Tongue (tissue), 3 donors: ENCODE measurements at places on chromosomes 1 and 21. TPM values are rescaled to one million over a fixed set of nuclear protein-coding genes. Genes with fewer than 3 reads are reported as not detected.
A peak's percentile ranks its signal among the peaks of the same experiment; 100 is the strongest.

DNA sequence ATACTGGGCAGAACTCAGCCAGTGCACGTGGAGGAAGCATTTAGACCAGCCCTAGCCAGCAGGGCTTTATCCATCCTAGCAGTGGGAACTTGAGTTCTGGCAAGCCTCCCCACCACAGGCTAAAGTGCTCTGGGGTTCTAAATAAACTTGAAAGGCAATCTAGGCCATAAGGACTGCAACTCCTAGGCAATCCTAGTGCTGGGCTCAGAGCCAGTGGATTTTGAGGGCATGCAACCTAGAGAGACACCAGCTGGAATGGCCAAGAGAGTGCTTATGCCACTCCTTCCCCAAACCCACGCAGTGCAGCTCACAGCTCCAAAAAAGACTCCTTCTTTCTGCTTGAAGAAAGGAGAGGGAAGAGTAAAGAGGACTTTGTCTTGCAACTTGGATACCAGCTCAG lies 70.5 kb upstream of the APOBEC4 start:
- peak; percentile 26 for DNase-seq

- DNase-seq: no peak
Measured at GRCh38 chr21:36735724-36736320, 36.9 kb downstream of the SIM2 start.

DNA sequence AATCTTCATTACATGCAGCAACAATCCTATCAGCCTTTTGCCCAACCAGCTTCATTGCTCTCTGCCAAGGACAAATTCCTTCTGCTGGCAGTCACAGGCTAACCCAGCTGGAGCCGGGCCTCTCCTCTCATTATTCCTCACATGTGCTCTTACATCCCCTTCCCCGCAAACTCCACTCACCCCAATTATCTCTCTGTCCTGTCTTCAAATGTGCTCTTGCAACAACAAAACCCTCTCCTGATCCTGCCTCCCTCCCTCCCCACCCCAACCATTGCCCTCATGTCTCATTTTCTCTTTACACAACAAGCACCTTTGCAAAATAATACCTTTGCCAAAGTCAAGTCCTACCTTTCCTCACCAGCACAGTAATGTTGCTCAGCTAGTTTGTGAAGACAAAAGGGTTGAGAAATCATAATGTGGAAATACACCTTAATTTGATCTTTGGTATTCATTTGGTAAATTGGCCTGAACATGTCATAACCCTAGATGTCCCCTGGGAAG lies 36.0 kb upstream of the DHCR24 start:
- peak; percentile 59 for DNase-seq

- no peak for DNase-seq
Measured at GRCh38 chr1:53112861-53113260, 29.6 kb downstream of the SLC1A7 start.

GRCh38 chr1:29805896-29806160 lies 569.5 kb downstream of the PTPRU start:
- no peak for DNase-seq

- peak; percentile 97 for DNase-seq
Measured at GRCh38 chr1:35769188-35769758, 505 bp downstream of the CLSPN start.

GRCh38 chr21:31358158-31358557 lies 14.1 kb upstream of the TIAM1 start:
- no peak for DNase-seq

DNA sequence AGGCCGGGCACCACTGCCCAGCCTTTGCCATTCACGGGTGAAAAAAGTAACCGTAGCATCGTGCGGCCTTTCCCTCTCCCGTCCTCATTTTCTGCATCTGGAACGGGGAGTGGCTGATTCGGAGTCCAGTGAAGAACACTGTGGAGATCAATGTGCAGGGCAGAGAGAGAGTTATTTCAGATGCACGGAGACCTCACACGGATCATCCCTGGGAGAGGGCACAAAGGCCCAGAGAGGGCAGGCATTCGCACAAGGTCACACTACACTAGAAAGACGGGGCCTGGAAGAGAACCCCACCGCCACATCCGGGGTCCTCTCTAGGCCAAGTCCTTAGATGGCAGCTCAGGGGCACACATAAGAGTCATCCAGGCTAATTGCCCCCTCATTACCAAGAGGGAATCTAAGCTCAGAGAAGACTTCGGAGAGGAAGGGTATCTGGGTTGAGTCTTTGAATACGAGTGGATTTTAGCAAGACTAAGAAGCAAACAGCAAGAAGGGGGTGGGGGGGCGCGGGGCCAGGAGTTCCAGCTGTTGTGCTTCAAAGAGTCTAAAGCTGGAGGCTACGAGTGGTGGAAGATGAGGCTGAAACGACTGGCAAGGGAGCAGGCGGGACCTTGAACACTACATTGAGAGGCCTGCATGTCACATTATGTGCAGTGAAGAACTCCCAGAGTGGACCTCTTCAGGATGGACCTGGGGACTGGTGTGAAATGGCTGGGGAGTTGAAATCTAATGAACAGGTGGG lies 857 bp downstream of the GPX7 start:
- peak; percentile 62 for DNase-seq

DNA sequence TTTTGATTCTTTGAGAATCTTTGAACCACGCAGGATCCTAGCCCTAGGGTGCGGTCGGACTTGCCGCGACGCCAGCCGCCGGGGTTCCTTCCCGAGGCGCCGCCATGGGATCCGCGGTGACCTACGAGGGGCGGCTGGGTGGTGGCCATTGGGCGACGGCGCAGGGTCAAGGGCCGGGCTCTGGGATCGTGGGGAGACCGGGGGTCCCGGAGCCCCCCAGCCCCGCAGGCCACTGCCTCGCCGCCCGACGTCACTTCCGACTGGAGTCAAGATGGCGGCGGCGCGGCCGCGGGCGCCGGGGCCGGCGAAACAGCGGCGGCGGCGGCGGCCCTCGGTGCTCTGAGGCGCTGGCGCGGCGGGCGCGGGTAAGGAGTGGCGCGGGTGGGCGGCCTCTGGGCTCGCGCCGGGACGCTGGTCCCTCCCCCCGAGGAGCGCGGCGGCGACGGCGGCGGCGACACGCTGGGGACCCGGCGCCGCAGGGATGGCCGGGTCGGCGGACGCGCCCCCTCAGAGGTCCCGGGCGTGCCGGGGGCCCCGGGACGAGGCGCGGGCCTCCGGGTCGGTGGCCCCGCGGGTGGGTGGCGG lies at the start of gene PRDM2:
PRDM2 (plus strand) TSS at position 253 of the 585 bp plus-strand sequence. CDS start 15,418 bp downstream, outside the sequence.
- peak; percentile 81 for DNase-seq

NID1 gene
- 158 TPM for total RNA-seq

FAM3B gene
- 6.6 TPM for total RNA-seq

RPE65 gene
- not detected for total RNA-seq

CIART gene
- 0.92 TPM for total RNA-seq

NKAIN1 gene
- total RNA-seq: 0.51 TPM

CHIA gene
- not detected for total RNA-seq

C2CD2 gene
- total RNA-seq: 12.1 TPM
